Left ventricle myocardium inferior (tissue), 1 donor: ENCODE measurements at places on chromosomes 16 and 17. TPM values are rescaled to one million over a fixed set of nuclear protein-coding genes. Genes with fewer than 3 reads are reported as not detected.

- peak; percentile 87 for DNase-seq
Measured at GRCh38 chr16:85114909-85115567, 2.8 kb upstream of the CIBAR2 start.

The GSG1L gene
- 3.4 TPM for total RNA-seq

DNA sequence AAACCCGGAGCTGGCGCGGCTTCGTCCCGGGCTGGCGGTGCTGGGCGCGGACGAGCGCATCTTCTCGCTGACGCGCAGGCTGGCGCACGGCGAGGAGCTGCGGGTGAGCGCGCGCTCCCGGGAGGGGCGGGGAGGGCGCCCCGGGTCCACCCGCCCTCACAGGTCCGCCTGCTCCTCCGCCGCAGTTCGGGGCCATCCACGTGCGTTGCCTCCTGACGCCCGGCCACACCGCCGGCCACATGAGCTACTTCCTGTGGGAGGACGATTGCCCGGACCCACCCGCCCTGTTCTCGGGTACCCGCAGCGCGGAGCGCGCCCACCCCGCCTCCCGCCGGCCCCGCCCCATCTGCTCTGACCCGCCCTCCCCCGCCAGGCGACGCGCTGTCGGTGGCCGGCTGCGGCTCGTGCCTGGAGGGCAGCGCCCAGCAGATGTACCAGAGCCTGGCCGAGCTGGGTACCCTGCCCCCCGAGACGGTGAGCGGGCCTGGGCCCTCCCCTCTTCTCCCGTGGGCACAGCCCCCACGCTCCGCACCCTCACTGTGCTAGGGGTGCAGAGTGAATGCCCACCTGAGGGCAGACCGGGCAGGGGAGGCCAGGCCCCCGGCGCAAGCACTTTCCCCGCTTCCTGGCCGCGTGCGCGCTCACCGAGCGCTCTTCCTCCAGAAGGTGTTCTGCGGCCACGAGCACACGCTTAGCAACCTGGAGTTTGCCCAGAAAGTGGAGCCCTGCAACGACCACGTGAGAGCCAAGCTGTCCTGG is 1.4 kb downstream of the HAGHL start:
- peak; percentile 65 for DNase-seq

The USP6 gene
- total RNA-seq = 0.05 TPM

The C17orf100 gene
- total RNA-seq = 0.69 TPM

DNA sequence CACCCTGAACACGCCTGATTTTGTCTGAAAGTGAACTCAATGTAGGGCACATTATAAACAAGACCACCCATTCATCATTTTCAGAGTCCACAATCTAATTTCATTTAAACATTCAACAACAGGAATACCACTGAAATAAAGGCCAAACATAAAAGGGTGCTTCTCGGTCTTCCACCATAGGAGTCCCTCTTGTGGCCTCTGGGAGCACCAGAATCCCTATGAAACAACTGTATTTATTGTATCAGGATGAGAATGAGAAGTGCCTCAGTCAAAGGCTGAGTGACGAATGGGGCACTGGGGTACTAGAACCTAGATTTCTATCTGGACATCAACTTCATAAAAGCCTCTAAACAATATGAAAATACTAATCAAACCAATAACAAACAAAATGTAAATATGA is 40.4 kb downstream of the NXPH3 start:
- no peak for DNase-seq

DNA sequence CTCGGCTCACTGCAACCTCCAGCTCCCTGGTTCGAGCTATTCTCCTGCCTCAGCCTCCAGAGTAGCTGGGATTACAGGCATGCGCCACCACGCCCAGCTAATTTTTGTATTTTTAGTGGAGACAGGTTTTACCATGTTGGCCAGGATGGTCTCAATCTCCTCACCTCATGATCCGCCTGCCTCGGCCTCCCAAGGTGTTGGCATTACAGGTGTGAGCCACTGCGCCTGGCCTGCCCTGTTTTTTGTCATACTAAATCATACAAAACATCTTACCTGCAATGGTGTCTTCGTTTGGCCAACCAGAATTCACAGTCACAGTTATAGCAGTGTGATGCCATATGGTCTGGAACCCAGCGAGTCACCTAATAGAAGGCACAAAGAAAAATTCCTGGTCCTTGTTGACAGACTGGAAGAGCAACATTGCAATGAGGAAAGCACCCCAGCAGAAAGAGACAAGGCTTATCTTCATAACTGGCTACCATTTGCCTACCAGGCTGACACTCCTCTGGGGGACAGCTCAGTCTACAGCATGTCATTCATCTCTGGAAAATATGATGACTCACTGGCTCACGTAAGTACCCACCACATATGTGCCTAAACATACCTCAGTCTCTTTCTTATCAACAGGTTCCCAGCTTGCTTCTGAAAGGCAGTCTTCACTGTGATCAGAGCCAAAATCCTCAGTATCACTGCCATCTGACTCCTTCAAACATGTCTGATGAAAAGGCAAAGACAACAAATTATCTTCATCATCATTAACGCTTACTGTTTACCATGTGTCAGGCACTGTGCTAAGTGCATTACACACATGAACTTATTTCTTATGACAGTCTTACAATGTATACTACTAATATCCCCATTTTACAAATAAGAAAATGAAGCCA is 4.3 kb upstream of the HSF5 start:
- no peak for DNase-seq

The DPEP2 gene
- 0.99 TPM for total RNA-seq

- DNase-seq = no peak
Measured at GRCh38 chr16:76653390-76654026, 376.3 kb downstream of the CNTNAP4 start.

- no peak for DNase-seq
Measured at GRCh38 chr16:85525420-85526184, 87.5 kb upstream of the GSE1 start.

- DNase-seq = no peak
Measured at GRCh38 chr16:12530302-12530701, 273.4 kb downstream of the CPPED1 start.

GRCh38 chr17:47316311-47316710 is 7.4 kb upstream of the EFCAB13 start:
- no peak for DNase-seq

The GGA2 gene
- 59.4 TPM for total RNA-seq

- DNase-seq = no peak
Measured at GRCh38 chr16:54067322-54068065, 219.1 kb downstream of the IRX3 start.

DNA sequence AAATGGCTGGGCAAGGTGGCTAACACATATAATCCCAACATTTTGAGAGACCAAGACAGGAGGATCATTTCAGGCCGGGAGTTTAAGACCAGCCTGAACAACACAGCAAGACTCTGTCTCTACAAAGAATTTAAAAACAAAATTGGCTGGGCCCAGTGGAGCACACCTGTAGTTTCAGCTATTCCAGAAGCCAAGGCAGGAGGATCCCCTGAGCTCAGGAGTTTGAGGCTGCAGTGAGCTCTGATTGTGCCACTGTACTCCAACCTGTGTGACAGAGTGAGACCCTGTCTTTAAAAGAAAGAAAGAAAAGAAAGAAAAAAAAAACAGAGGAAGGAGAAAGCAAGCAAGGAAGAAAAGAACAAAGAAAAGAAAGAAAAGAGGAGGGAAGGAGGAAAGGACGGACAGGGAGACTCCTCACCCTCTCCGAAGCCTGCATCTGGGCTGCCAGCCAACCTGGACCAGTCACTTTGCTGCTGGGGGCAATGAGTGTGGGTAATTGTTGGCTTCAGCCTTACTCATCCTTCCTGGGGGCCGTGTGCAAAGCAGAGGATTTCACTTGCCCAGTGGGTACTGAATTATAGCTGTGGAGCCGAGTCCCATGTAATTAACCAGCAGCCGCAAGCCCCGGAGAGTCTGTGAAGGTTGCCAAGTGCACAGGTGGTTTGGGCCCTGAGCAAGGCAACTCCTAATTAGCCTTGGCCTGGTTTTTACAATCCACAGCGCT is 6.7 kb upstream of the MT4 start:
- DNase-seq = no peak

The CLCN7 gene
- 45.3 TPM for total RNA-seq

DNA sequence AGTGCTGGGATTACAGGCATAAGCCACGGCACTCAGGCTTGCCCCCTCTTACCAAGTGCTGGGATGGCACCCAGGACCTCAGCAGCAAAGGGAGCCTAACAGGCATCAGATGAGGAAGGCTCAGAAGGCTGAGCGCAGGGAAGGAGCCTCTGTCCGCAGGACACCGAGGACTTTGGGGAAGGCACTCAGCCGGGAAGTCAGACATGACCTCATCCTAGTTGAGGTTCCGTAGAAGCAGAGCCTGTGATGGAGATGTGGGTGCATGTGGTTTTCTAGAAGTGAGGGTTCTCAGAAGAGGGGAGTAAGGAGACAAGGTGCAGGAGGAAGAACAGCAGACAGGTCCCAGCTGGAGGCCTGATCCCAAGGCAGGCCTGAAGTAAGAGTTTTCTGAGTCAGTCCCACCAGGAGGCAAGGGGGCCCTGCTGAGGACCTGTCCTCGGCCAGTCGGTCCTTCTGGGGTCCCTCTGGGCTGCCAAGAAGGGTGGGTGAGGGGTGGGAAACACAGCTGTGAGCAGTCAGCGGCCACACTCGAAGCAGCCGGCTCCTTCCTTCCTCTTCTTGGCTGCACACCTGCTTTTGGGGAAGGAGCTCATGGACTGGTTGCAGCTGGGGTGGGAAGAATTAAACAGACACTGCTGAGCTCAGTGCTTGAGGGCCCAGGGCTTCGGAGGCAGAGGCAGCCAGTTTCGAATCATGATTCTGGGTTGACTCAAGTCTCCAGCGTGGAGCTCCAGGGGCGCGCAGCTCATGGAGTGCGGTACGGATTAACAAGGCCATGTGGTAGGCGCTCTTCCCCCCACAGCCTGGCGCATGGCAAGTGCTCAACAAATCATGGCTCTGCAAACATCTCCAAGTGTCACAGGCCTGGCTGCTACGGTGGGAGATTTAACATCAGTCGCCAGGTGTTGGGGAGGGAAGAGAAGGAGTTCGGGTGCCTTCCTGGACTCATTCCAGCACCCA is 38.9 kb upstream of the SNN start:
- DNase-seq = peak; percentile 41

DNA sequence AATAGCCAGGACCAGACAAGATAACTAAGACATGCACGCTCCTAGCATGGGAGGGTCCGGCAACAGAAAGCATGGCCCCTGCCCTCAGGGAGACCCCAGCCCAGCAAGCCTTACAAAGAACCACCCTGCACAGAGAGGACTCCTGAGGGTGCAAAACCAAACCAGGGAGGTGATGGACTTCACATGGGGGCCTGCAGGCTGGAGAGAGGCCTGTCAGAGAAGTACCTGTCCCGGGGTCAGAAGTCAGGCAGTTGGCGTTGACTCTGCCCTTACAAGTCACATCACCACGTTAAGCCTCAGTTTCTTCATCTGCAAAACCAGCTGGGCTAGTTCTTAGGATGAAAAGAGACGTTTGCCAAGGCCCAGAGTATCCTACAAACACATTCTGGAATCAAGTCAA is 4.7 kb downstream of the OTOP2 start:
- DNase-seq = no peak

- no peak for DNase-seq
Measured at GRCh38 chr17:78448356-78448993, 70.0 kb downstream of the PGS1 start.

- no peak for DNase-seq
Measured at GRCh38 chr16:51490866-51491265, 339.8 kb upstream of the SALL1 start.

DNA sequence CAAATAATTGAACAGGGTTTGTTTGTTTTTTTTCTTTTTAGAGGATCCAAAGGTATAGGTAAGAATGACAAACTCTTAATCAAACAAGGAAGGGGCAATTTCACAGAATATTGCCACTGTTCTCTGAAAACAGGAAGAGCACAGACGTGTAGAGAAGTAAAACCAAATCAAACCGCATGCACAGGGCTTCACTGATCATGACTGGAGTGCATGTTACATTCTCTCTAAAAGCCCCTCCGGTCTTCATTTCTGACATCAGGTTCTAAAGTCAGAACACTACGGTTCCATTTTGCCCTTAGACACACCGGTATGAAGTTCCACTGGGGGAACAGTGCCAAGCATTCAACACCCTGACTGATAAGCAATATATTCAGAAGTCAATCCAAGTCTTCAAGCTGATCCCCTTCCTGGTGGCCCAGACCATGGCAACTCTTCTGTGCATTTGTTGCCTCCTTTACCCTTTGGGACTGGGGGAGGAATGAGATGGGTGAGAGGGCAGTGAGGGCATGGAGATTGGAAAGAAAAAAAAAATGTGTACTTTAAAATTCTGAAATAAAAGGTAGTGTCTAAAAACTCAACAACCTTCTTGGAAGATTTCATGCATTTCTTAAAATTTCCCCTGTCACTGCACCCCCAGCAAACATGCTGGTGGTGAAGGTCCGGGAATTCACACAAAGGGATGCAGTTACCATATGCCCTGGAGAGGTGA is 1.4 kb downstream of the MMD start:
- DNase-seq = no peak

DNA sequence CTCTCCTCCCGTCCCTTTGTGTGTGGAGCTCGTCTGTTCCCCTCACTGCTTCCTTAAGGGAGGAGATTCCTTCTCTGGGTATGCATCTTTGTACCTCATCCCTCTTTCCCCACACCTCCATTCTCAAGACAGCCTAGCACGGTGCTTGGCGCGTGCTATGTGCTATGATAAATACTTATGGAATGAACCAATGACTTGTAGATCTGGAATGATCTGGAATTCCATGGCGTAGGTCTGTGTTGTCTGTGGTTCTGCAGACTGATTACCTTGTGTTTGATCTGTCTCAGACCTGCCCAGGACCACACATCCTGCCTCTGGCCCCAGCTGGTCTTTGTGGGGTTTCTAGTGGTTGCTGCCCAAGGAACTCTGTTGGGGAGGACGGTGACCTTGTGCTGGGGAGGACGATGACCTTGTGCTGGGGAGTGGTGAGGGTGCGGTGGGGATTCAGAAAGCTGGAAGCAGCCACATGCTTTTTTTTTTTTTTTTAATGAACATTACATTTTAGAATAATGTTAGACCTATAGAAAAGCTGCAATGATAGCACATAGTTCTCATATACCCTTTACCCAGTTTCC is 33.5 kb upstream of the ETV4 start:
- DNase-seq = no peak
